ENCODE measurements at places on chromosomes 12 and 14.

DNA sequence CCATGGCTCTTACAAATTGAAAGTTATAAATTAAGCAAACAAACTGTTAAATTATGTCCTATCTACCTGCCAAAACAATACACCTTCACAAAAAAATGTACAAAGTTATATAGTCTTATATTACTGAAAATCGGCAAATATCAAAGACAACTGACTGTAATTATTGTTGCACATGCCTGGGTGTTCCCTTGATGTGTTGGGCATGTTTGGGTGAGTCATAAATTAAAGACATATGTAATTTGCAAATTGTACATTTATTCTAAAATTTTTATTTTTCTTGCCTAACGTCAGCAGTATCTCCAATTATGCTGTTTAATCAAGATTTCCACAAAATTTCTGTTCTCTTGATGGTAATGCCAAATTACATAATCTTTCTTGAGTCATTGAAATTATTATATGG, 22.0 kb upstream of the SEL1L start:
- DNase-seq = no peak

DNA sequence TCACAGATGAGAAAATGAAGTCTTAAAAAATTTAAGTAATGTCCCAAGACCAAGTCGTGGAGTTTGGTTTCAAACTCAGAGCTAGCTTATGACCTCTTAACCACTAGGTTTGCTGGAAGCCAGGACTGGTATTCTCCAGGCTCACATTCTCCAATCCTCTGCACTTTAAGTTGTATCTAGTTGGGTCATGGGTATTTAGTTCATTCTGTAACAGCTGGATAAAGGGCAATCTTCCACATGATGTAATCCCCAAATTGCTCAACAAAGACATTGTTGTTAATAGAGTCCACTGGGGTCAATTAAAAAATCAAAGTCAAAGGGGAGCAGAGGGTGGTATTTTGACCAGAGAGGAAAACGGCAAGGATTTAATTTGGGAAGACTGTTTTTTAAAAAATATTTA, 17.8 kb upstream of the GAS2L3 start:
- DNase-seq = no peak

DNA sequence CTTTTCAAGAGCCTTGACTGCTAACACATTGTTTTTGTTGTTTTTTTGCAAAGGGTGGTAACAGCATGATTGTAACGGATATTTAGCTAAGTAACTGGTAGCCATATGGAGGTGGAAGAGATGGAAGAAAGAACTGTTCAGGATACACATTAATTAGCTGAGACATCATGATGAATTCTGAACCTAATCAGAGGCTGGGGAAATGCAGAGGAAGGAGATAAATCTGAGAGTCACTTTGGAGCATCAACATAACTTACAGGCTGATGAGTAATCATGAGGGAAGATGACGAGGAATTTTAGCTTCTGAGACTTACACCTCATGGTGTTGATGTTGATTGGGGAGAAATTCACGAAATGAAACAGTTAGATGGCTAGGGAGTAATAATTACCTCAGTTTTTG, 62.3 kb downstream of the NIN start:
- DNase-seq = no peak

DNA sequence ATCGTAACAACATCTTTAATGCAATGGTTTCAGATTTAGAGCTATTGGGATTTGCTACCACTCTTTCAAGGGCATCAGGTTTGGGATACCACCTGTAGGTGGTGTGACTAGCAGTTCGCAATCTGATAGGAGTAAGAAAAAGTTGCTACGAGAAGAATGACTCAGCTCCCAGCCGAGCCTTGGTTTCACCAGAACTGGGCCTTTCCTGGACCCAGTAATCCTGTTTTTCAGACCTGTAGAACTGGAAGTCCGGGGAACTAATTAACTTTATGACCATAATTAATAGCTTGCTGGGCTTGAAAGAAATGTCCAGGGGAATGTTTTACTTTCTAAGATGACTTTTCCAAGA, 770 bp downstream of the ABHD4 start:
- no peak for DNase-seq

GRCh38 chr12:48004053-48004941, at the start of gene COL2A1:
Gene COL2A1 (minus strand): TSS chr12:48004476. CDS start chr12:48004321, 155 bp downstream.
- DNase-seq = no peak

DNA sequence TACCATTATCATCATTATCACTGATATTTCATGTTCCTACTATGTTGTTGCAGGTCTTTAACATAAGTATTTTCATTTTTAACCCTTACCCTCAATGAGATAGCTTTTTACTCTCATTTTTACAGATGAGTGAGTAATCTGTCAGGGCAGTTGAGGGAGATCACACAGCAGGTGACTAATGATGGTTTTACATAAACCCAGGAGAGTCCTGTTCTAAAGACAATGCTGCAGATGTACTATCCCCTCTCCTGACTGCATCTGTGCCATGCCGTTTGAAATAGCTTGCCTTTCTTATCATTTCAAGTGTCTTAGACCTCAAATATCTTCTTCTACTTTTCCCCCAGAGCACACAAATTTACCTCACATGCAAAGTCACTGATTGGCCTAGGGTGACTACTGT, 1552.1 kb upstream of the SEL1L start:
- DNase-seq = no peak

DNA sequence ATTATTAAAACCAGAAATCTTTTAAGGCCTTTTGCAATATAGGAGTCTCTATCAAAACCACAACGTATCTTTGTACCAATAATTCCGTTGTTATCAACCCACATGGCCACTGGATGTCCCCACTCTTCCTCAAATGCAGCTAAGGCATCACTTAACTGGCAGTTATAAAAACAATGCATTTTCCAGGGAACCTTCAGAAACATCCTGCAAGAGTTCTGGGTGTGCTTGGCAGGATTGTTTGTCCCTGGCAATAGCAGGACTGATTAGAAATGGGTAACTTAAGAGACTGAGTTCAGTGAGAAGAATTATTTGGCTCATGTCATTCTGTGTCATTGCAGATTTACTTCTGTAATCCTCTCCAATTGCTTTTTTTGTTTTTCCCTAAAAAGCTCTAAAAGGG, 112.0 kb downstream of the SLC15A5 start:
- DNase-seq = no peak

Measured in activated CD4-positive, CD25-positive, alpha-beta regulatory T cell (primary cell).